Sciatic nerve (tissue), 2 donors: ENCODE measurements at places on chromosomes 12 and 14. TPM values are rescaled to one million over a fixed set of nuclear protein-coding genes. Genes with fewer than 3 reads are reported as not detected.

Gene TC2N
- total RNA-seq: 13.2 TPM

Gene CAPS2
- total RNA-seq: 33.9 TPM

Gene SPTB
- total RNA-seq: 14.8 TPM

Gene KDM2B
- total RNA-seq: 22.9 TPM

Gene SLC7A8
- 15.0 TPM for total RNA-seq

Gene AP1G2
- 59.6 TPM for total RNA-seq

Gene HRK
- total RNA-seq: 0.22 TPM

Gene CD163
- 91.9 TPM for total RNA-seq

Gene AMN
- total RNA-seq: 0.40 TPM
